ENCODE measurements at places on chromosomes 1 and 21.

DNA sequence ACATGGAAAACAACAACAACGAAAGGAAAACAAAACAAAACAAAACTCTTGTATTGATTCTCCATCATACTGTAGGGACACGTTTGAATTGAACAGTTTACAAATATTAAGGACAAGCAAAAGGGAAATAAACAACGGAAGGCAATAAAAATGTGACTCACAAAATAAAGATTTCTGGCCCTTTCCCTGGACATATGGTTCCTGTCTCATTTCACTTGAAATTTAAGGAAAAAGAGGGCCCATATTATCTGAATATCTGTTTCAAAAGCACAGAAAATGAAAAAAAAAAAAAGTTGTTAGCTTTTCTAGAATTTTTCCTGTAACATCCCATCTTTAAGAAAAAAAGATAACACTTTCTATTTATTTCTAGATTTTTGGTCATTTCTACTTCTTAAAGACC, 3.6 kb upstream of the PKN2 start:
- no peak for DNase-seq

DNA sequence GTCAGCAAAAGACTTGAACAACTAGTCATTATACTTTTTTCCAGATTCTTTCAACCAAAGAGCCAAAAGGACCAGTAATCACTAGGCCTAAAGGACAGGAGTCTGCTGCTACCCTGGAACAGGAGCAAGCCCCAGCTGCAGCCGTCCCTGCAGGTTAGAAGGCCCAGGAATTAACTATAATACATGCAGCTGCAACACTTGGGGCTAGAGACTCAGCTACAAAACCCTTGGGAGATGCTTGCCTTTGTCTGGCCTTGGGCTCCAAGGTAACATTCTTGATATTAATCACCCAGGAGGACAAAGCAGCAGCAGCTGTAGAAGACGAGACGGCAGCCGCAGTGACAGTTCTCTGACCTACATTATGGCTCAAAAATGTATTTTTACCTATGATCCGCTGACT, 841.2 kb upstream of the ADGRL4 start:
- no peak for DNase-seq

DNA sequence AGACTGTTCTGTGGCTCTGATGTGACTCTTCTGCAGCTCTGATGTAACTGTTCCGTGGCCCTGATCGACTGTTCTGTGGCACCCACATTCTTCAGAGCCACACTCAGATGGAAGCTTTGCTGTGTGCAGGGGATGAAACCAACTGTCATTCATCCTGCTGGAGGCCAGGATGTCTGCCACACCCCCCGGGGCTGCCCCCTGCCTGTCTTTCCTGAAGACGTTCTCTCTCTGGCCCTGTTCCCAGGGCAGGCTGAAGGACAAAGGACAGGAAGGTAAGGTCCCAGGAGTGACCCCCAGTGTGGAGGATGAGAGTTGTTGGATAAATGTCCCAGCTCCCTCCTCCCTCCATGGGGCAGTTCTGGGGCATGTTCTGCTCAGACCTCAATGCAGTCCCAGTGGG, 29.4 kb upstream of the UMODL1 start:
- DNase-seq, result no peak

DNA sequence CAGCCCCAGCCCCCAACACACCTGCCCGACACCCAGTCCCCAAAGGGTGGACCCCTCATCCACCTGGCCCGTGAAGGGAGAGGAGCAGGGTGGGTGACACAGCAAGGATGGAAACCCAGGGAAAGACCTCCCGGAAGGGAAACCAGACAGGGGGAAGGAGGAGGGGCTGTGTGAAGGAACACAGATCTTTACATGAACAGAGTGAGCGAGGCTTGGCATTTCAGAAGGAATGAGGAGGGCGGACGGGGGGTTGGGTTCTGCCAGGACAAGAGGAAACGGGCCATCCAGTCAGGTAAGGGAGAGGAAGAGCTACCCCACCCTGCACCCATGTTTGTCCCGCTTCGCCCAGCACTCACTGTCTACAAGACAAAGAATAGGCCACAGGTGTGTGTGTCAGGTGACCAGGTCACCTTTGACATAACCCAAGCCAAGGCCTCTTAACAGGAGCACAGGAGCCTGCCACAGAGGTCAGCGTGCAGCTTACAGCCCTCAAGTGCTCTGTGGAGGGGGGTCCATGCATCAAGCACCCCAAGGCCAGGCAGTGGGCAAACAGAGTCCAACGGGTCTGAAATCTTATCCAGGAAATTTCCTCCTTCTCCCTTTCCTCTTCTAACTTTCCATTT, 18.0 kb upstream of the PRDM15 start:
- DNase-seq, result no peak
